ENCODE measurements at places on chromosomes 12 and 14.

- no peak for DNase-seq
Observed at GRCh38 chr12:65668981-65669695, 155.1 kb upstream of the HMGA2 start.

DNA sequence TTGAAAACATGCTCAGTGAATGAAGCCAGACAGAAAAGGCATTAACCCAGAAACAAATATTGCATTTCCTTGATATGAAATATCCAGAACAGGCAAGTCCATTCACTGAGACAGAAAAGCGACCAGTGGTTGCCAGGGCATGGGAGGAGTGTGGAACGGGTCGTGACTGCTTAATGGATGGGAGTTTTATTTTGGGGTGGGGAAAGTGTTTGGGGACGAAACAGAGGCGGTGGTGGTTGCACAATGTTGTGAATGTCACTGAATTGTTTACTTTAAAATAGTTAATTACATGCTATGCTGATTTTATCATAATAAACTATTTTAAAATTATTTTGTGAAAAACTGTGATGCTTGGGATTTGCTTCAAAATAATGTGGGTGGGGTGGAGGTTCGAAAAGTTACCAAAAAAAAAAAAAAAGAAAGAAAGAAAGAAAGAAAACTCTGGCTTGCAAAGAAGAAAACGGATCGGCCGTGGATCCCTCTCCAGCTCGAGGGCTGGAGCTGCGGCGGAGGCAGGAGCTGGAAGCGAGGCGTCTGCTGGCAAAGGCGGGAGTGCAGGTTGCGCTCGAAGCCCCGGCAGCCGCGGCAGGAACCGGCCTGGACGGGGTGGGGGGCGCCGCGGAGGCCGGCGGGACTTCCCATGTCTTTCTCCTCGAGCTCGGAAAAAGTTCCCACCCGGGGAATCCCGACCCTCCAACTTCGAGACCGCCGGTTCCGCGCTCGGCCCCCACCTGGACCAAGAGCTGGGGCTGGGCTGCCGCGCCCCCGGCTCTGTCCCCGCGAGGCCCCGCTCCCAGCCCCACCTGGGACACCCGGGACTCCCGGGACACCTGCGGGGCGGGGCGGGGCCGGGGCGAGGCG, 524 bp upstream of the P2RX2 start:
- no peak for DNase-seq

GRCh38 chr12:5138256-5138655, 94.6 kb downstream of the KCNA5 start:
- no peak for DNase-seq

- DNase-seq: no peak
Observed at GRCh38 chr12:110109837-110110535, 14.2 kb upstream of the IFT81 start.

GRCh38 chr12:120376934-120377572, 8.1 kb upstream of the MSI1 start:
- DNase-seq: no peak

DNA sequence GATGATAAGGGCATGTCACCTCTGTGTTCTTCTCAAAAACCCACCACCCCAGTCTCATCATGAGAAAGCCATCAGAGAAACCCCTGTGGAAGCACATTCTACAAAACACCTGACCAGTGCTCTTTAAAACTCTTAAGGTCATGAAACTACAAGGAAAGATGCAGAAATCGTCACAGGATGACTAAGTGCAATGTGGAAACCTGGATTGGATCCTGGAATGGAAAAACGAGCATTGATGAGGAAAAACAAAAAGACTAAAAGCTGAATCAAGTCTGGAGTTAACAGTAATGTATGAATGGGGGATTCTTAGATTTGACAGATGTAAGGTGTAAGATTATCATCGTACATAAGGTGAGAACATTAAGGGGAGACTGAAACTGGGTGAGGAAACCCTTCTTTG, 211.0 kb downstream of the TBX5 start:
- DNase-seq: peak; percentile 45

GRCh38 chr12:15932327-15932726, 21.2 kb downstream of the DERA start:
- no peak for DNase-seq
